ENCODE measurements at places on chromosomes 1 and 21. TPM values are rescaled to one million over a fixed set of nuclear protein-coding genes. Genes with fewer than 3 reads are reported as not detected.

DNA sequence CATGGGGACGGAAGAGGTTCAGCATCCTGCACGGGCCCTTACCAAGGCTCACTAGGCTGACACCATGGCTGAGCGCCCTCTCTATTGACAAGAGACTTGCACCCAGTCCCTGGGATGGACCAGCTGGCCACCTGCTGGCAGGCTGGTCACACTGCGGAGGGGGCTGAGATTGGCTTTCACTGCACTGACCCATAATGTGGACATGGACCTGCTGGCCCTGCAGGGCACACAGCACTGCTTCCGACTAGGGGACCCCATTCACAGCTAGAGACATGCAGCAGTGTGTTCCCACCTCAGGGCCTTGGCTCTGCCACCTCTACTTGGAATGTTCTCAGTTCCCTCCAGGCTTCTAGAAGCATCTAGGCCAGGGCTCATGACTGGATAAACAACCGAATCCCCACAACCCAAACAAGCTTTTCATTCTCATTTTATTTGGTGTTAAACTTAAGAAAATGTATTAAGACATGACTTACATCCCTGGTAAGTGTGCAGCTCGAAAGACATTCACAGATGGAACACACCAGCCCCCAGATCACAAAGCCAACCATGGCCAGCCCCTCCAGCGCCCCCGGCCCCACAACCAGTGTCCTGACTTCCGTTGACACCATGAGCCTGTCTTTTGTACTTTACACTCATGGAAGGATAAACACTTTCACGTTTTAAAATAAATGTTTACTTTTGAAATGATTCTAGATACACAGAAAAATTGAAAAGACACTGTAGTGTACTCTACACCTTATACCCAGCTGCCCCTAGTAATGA, 9.3 kb upstream of the SRARP start:
- no peaks in the 10 kb centered on the region for H3K4me1 ChIP-seq
- H3K4me3 ChIP-seq: no peak overlapping the region
- peak; percentile 63 for DNase-seq

- no peak overlapping the region for H3K4me3 ChIP-seq
- no peaks in the 10 kb centered on the region for H3K4me1 ChIP-seq
- no peaks in the 10 kb centered on the region for H3K27me3 ChIP-seq
- no peak overlapping the region for H3K27ac ChIP-seq
Measured at GRCh38 chr1:169201084-169201619, 94.7 kb downstream of the ATP1B1 start.

DNA sequence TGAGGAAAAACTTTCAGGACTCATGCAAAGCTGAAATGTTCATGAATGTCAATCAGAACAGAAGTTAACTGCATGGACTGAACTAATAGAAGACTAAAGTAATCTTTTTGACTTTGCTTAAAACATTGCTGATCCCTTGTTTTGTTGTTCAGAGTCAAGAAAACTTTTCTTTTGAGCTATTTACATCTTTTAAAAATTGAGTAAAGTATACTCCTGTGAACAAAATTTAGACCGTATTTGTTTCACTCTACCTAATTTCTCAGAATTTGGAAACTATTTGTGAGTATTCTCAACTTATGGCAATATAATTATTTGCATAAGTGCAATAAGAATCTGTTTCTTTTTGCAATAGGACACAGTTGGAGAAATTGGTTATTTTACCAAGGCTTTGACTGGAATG, 41.1 kb downstream of the INPP5B start:
- no peaks in the 10 kb centered on the region for H3K4me1 ChIP-seq
- no peak for DNase-seq
- H3K36me3 ChIP-seq: peaks cover 2% of the 10 kb centered on the region
- no peak overlapping the region for H3K4me3 ChIP-seq
- H3K27ac ChIP-seq: no peak overlapping the region

GRCh38 chr1:44100183-44100868, 18.3 kb upstream of the KLF17 start:
- no peak overlapping the region for H3K27ac ChIP-seq
- H3K4me1 ChIP-seq: no peaks in the 10 kb centered on the region
- no peaks in the 10 kb centered on the region for H3K36me3 ChIP-seq

DNA sequence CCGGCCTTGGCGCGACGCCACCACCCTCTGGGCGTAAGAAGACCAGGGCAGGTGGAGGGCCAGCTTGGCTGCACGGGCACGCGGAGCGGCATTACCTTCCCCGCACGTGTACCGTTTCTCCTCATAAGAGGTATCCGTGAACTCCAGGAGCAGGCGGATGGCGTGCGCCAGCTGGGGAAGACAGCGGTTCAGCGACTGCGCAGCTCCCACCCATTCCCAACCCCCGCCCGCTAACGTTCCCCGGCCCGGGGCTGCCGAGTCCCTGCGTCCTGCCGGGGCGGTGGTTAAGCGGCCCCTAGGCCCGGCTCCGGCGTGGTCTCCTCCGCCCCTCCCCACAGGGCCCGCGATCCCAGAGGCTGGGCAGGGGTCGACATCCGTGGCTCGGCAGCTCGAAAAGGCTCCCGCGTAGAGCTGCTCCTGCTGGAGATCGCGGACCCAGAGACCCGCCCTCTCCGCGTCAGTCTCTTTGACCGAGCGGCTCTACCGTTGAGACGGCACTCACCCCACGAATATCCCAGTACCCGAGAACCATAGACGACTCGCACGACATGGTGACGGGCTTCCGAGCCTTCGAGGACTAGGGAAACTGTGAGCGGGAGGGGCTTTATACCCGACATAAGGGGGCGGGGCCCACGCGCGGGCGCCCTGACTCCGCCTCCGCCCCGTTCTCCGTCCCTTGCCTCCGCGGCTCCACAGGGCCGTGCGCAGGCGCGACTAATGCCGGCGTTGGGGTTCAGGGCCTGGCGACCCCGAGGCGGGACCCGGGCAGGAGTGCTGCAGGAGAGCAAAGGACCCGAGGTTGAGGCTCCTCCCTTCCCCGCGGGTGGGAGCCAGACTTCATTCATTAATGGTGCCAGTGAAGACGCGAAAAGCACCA, 862 bp downstream of the GSTM3 start:
- H3K27me3 ChIP-seq: no peaks in the 10 kb centered on the region
- peaks cover 10% of the 10 kb centered on the region for H3K36me3 ChIP-seq
- peak overlapping the region; percentile 46 for H3K27ac ChIP-seq
- DNase-seq: peak; percentile 82

GRCh38 chr21:43201491-43201890, 32.7 kb downstream of the CRYAA start:
- DNase-seq: no peak
- H3K4me3 ChIP-seq: no peak overlapping the region
- no peak overlapping the region for H3K27ac ChIP-seq
- no peaks in the 10 kb centered on the region for H3K27me3 ChIP-seq
- no peaks in the 10 kb centered on the region for H3K4me1 ChIP-seq
- H3K36me3 ChIP-seq: no peaks in the 10 kb centered on the region

GRCh38 chr21:38444691-38445090, 53.6 kb downstream of the ERG start:
- H3K27me3 ChIP-seq: no peaks in the 10 kb centered on the region
- no peak overlapping the region for H3K4me3 ChIP-seq
- no peak overlapping the region for H3K27ac ChIP-seq
- H3K36me3 ChIP-seq: no peaks in the 10 kb centered on the region
- DNase-seq: no peak

DNA sequence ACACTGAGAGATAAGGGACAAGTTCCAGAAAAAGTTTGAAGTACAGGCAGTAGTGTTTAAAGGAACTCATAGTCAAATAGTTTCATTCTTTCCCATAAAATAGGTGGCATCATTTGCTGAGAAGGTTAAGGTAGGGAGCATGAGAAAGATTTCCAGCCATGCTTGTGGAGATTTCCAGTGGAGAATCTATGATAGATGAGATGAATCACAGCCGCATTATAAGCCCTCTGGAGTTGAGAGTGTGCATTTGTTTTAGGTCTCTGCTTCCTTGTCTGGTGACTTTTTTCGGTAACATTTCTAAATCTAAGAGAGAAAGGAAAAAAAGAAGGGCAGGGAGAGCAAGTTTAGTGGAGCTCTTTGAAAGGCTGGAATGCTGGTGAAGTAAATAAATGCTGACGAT, 108.7 kb downstream of the DISP1 start:
- no peak overlapping the region for H3K4me3 ChIP-seq
- H3K27me3 ChIP-seq: no peaks in the 10 kb centered on the region
- no peak for DNase-seq

- DNase-seq: no peak
- no peak overlapping the region for H3K27ac ChIP-seq
- no peaks in the 10 kb centered on the region for H3K4me1 ChIP-seq
- H3K27me3 ChIP-seq: no peaks in the 10 kb centered on the region
- no peaks in the 10 kb centered on the region for H3K36me3 ChIP-seq
Measured at GRCh38 chr1:156387870-156388173, 18.8 kb downstream of the RHBG start.

DNA sequence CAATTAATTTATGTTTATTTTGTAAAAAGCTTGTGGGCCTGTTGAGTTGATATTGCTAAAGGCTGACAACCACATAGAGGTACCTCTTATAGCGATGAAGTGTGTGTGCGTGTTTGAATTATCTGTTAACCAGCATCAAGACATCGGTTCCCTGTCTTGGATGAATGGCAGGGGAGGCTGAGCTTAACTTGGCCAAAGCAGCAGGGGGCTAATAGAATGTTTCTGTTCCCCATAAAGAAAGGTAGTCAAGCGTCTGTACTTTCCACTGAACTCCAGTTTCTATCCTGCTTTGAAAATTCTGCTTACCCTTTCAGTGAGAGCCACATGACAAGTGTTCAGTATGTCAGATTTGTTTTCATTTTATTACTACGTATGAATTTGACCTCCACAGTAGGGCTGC, 63.0 kb downstream of the ROR1 start:
- no peak for DNase-seq
- H3K27me3 ChIP-seq: no peaks in the 10 kb centered on the region
- H3K4me1 ChIP-seq: no peaks in the 10 kb centered on the region
- no peak overlapping the region for H3K27ac ChIP-seq

GRCh38 chr1:103218821-103219220, 110.5 kb upstream of the COL11A1 start:
- H3K4me3 ChIP-seq: no peak overlapping the region
- DNase-seq: no peak

The SLFNL1 gene
- total RNA-seq: 0.67 TPM

The ATAD3C gene
- total RNA-seq: 1.3 TPM

The ATF6 gene
- total RNA-seq: 16.5 TPM

The LAMB3 gene
- 9.1 TPM for total RNA-seq

The OR2T35 gene
- total RNA-seq: not detected

The ROR1 gene
- 0.98 TPM for total RNA-seq
